Right lobe of liver (tissue), 6 donors: ENCODE measurements at places on chromosomes 1 and 21. TPM values are rescaled to one million over a fixed set of nuclear protein-coding genes. Genes with fewer than 3 reads are reported as not detected.

- DNase-seq = no peak
Observed at GRCh38 chr1:82318921-82319320, 518.2 kb downstream of the ADGRL2 start.

DNA sequence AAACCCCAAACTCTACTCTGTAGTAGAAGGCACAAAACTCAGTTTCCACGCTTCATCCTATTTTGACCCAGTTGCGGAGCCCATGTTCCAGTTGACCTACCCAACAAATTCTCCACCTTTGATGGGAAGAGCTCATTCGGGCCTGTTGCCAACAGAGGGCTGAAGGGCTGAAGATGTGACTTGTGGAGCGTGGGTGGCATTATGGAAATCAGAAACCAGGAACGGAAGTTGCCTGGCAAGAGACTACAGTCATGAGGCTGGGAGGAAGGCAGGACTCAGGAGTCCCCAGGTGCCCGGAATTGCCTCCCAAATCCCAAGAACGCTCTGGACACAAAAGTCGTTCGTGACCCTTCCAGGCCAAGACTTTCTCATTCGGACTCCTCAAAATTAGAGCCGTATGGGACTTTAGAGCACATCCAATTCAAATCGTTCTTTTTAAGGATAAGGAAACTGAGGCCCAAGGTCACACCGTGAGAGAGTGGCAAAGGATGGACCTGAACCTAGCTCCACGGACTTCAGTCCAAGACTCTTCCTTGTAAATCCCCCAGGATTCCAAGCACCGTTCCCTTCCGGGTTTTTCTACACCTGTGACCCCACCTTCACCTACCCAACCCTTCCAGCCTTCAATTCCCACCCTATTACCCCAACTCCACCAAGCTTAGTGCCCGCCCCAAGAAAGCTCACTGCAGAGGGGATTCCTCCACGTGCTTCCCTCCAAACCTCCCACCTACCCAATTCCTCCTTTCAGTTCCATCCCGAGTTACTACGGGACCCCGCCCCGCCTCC lies 739 bp downstream of the SMG5 start:
- peak; percentile 65 for DNase-seq

Gene TFF2
- total RNA-seq = not detected

DNA sequence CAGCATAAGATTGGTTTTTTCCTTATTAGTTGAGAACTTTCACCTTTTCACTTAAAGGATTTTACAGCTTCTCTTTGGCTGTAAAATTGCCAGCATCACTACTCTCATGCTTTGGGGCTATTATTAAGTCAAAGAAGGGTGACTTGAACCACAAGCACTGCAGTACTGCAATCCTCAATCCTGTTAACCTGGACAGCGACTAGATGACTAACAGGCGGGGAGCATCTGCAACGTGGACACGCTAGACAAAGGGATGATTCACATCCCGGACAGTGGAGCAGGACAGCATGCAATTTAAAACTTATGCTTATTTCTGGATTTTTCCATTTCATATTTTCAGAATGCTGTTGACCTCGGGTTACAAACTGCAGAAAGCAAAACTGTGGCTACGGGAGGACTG lies 8.1 kb downstream of the ARV1 start:
- no peak for DNase-seq

Gene FCRL5
- 0.19 TPM for total RNA-seq

Gene HES2
- total RNA-seq = not detected

GRCh38 chr1:155184835-155185782 lies 11.5 kb downstream of the TRIM46 start:
- no peak for DNase-seq

GRCh38 chr1:226761322-226761721 lies 22.2 kb upstream of the ITPKB start:
- no peak for DNase-seq

Gene FHAD1
- total RNA-seq = 0.12 TPM

GRCh38 chr21:38223893-38224540 lies 32.8 kb upstream of the KCNJ15 start:
- no peak for DNase-seq

Gene F11R
- 66.2 TPM for total RNA-seq

- DNase-seq = no peak
Observed at GRCh38 chr1:150179867-150180266, 30.2 kb downstream of the PLEKHO1 start.

- no peak for DNase-seq
Observed at GRCh38 chr1:171890131-171890530, 48.8 kb downstream of the DNM3 start.

DNA sequence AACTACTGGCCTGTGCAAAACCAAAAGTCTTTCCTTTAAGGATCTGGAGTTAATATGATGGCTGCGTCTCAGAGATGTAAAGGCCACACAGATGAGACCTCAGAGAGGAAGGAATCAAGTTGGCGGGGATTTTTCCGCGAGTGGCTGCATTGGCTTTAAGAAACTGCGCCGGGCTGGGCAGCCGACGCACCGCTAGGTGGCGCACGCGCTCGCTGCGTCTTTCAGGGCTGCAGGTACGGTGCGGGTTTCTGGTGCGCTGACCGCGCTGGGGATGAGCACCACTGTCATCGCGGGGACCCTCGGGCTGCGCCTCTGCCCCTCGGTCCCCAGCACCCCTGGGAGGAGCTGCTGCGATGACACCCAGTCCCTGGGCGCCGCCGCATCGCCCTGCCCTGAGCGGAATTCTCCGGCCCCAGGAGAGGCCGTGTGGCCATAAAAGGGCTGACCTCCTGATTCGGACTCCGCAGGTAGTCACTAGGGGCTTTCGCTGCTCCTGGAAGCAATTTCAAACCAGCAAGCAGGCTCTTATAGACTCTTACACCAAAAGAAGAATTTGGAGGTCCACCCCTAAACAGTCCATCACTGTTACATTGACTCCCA lies 241.0 kb downstream of the KCNJ6 start:
- DNase-seq = peak; percentile 63

Gene SLC35A3
- total RNA-seq = 15.6 TPM

DNA sequence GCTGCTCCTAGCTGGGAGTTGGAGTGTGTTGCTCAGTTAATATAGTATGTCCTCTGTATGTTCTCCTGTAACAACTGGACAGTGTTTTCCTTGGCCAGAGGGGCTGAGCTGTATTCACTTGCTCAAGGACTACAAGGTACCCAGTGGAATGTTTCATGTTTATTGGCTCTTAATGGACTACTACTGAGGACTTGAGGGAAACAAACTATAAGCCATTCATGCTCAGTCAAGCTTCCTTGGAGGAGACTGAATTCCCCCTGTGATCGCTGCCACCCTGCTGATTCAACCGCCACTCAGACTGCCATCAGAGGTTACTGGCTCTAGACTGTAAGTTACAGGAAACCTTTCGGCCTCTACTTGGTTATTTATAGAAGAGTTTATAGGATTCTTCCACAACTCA lies 166.6 kb downstream of the ZC3H11B start:
- no peak for DNase-seq

GRCh38 chr1:18840145-18840544 lies 19.3 kb downstream of the TAS1R2 start:
- no peak for DNase-seq

DNA sequence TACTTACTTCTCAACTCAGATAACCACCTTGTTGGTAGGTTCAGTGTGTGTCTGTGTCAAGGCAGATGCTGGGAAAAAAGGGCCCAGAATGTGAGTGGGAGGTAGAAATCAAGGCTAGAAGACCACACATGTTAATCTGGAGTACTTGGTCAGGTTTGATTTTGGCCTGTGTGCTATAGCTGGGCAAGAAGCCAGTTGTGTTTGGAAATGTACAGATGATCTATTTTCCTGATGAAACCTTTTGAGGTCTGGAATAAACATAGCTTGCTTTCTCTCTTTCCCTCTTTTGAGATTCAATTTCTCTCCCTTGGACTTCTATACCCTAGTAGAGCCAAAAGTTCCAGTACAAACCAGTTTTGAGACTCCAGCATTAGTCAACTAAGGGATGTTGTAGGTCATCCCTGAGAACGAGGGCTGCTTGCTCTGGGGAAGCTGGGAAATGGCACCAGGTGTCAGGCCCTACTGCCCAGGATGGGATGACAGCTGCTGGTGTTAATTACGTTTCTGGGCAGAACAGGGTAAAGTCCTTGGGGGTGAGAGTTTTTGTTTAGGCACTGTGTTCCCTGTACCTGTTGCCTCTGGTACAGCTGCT lies 15.8 kb downstream of the MAPKAPK2 start:
- no peak for DNase-seq

DNA sequence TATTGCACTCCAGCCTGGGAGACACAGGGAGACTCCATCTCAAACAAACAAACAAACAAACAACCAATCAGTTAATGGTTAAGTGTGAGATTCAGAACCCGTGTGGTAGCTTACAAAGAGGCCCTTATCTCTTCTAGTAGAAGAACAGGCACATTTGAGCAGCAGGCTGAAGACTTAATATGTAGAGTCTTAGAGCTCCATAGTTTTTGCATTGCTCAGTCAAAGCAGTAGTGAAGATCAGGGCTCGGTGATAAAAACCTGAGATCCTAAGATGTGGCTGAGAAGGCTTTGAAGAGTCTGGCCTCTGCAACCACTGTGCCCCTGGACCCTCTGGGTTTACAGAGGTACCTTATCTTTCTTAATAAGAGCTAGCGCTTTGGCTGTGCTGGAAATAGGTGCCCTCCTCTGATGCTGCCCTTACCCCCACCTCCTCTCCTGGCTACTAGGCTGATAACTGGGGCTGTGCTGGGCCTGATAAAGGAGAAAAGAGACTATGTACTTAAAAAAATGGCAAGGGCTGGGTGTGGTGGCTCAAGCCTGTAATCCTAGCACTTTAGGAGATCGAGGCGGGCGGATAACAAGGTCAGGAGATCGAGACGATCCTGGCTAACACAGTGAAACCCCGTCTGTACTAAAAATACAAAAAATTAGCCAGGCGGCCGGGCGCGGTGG lies 10.5 kb upstream of the UCK2 start:
- no peak for DNase-seq

Gene CD164L2
- total RNA-seq = not detected

GRCh38 chr1:181129771-181130606 lies 41.5 kb downstream of the IER5 start:
- no peak for DNase-seq

DNA sequence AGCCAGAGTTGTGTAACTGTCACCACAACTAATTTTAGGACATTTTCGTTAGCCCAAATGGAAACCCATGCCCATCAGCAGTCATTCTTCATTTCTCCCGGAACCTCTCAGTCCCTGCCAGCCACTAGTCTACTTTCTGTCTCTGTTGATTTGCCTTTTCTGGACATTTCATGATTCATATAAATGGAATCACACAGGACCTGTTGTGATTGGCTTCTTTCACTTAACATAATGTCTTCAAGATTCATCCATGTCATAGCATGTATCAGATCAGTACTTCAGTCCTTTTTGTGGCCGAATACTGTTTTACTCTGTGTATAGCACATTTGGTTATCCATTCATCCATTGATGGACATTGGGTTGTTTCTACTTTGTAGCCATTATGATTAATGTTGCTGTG lies 7.1 kb downstream of the SLC66A1 start:
- no peak for DNase-seq

Gene S100A12
- 1.7 TPM for total RNA-seq
